ENCODE measurements at places on chromosomes 1 and 21. TPM values are rescaled to one million over a fixed set of nuclear protein-coding genes. Genes with fewer than 3 reads are reported as not detected.

The DNAJC8 gene
- total RNA-seq = 91.5 TPM

The NBPF12 gene
- total RNA-seq = 5.8 TPM

The CFH gene
- 0.63 TPM for total RNA-seq

The TMEM269 gene
- 0.24 TPM for total RNA-seq

The C21orf58 gene
- total RNA-seq = 3.7 TPM

The CRYAA gene
- total RNA-seq = not detected

The TSPEAR gene
- total RNA-seq = not detected

The JUN gene
- 27.3 TPM for total RNA-seq

The CHI3L2 gene
- total RNA-seq = 2.3 TPM

- no peak for DNase-seq
These were observed 1165.1 kb upstream of the ADGRL4 start for GRCh38 chr1:80171631-80172030.

DNA sequence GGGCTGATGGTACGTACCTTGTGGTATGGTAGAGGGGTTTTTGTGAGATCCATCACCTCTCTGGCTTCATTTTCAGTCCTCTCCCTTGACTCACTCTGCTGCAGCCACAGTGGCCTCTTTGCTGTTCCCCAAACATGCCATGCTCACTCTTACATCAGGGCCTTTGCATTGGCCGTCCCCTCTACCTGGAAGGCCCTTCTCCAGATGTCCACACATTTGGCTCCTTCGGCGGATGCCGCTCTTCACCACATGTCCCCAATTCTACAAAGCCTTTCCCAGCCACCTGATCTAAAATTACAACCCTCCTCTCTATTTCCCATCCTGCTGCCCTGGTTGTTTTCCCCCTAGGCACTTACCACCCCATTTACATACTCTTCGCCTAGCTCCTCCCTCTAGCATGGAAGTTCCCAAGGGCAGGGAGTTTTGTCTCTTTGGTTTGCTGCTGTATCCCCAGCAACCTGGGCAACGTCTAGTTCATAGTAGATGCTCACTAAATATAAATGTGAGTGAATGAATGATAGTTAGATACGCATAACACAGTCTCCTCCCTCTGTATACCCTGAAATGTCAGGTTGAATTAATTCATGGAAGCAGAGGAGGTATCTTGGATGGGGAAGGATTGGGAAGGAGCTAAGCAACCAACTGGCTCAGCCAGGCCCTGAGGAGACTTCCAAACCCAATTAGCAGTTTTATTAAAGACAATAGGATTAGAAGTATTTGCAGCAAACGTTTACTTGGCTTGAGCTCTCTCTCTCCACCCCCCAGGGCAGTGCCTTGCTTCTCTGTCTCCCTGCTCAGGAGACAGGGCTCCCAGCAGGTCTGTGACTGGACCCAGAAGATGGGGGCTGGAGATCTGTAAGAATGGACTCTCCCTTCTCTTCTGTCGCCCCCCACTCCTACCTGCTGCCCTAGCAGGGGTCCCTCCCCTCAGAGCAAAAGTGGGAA, 264.2 kb downstream of the GRIK3 start:
- no peak for DNase-seq

- no peak for DNase-seq
These were observed 27.5 kb upstream of the GPR88 start for GRCh38 chr1:100510451-100510850.

- DNase-seq = no peak
These were observed 65.1 kb downstream of the GADD45A start for GRCh38 chr1:67749844-67750690.

DNA sequence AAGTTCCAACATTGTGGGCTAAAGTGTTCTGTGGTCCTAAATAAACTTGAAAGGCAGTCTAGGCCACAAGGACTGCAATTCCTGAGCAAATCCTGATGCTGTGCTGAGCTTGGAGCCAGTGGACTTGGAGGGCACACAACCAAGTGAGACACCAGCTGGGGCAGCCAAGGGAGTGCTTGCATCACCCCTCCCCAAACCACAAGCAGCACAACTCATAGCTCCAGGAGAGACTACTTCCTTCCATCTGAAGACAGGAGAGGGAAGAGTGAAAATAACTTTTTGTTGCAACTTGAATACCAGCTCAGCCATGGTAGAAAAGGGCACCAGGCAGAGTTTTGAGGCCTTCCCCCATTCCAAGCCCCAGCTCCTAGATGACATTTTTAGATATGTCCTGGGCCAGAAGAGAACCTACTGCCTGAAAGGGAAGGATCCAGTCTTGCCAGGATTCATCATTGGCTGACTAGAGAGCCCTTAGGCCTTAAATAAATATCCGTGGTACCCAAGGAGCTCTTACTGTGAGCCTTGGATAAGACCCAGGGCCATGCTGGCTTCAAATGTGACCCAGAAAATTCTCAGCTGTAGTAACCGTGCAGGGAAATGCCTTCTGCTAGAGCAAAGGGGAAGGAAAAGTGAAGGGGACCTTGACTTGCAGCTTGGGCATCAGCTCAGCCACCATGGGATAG, 35.4 kb upstream of the LRRC8B start:
- no peak for DNase-seq

GRCh38 chr1:1947493-1947892, 28.4 kb upstream of the TMEM52 start:
- no peak for DNase-seq

DNA sequence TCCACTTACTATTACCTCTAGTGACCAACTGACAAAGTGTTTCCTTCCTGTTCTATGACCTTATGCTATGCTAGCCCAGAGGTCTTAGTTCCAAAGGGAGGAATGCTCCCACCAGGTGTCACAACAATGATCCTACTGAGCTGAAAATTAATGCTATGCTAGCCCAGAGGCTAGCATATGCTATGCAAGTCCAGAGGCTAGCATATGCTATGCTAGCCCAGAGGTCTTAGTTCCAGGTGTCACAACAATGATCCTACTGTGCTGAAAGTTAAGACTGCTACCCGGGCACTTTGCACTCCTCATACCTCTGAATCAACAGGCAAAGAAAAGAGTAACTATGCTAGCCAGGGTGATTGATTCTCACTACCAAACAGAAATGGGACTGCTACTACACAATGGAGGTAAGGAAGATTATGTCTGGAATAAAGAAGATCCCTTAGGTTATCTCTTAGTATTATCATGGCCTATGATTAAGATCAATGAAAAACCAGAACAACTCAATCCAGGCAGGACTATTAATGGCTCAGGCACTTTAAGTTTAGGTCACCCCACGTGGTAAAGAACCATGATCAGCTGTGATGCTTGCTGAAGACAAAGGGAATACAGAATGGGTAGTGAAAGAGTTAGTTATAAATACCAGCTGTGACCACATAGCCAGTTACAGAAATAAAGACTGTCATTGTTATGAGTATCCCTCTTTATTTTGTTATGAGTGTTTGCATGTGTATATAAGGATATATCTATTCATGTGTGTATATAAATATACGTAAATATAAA, 114.1 kb downstream of the CSMD2 start:
- DNase-seq = no peak

GRCh38 chr1:71823708-71824305, 458.5 kb downstream of the NEGR1 start:
- DNase-seq = no peak

GRCh38 chr1:229563701-229564100, 5.2 kb upstream of the ABCB10 start:
- no peak for DNase-seq

- DNase-seq = no peak
These were observed 2.2 kb upstream of the TOR1AIP2 start for GRCh38 chr1:179879797-179880196.

- DNase-seq = no peak
These were observed 477.5 kb downstream of the NUF2 start for GRCh38 chr1:163799190-163799805.

- DNase-seq = no peak
These were observed 25.6 kb upstream of the VAV3 start for GRCh38 chr1:107990606-107991005.

DNA sequence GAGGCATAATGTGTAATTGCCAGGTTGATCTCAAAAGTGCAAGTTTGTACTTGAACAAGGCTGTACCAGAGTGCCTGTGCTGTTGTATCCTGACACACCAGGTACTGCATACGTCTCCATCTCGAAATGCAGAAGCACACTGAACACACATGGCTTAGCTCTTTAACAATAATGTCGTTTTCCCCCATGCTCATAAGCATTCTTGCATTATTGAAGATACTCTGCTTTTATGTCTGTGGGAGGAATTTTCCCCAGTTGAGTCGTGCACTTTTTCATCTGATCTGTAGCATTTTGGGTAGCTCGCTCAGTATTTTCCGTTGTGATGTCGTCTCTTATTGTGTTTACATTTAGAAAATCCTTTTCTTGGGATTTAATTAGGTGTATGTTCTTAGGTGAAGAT, 98.7 kb downstream of the PCBP3 start:
- no peak for DNase-seq

- no peak for DNase-seq
These were observed 589 bp downstream of the ZNF684 start for GRCh38 chr1:40532062-40532389.

DNA sequence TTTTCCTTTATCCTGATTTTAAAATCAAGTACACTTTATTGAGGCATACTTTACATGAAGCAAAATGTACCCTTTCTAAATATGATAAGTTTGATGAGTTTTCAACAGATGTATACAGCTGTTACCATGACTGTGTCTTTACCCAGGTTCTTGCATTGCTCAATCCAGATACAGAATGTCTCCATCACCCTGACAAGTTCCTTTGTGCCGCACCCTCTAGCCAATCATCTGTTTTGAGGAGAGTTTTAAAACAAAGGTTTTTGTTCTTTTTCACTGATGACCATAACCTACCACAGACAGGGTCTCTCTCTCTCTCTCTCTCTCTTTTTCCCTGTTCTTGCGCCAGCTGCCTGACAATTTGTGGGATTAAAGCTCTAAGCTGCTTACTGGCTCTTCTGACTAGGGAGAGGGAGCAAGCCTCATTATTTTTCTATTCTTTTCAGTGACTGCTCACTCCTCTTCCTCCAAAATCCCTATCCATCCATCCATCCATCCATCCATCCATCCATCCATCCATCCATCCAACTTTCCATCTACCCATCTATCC, 1.2 kb upstream of the KCNE1 start:
- no peak for DNase-seq

DNA sequence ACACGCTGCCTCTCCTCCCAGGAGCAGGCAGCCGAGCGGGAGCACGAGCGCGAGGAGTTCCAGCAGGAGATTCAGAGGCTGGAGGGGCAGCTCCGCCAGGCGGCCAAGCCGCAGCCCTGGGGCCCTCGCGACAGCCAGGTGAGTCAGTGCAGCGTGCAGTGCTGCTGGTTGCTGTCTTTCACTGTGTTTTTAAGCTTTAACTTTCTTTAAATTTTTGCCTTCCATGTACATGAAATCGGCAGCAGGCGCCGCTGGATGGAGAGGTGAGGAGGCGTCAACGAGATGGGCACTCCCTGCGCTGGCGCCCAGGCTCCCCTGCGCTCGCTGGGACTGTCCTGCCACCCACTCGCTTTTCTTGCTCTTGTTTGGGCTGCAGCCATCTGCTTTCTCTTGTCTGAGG, 60.7 kb upstream of the DIP2A start:
- DNase-seq = no peak

DNA sequence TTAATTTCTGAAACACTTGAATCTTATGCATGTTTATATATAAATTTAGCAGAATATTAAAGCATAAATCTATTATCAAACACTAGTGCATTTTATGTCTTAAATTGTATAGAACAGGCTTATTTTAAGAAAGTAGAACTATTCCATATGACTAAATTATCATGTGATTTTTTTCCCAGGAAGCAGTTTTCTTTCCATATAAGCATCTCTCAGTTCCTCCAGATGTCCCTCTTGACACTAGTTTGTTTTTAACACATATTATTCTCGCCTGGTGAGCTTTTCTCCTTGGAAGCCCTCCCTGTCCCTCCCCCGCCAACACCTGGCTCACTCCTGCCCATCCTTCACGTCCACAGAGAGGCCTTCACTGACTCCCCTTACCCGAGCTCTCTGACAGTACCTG, 48.3 kb upstream of the BCAR3 start:
- no peak for DNase-seq

DNA sequence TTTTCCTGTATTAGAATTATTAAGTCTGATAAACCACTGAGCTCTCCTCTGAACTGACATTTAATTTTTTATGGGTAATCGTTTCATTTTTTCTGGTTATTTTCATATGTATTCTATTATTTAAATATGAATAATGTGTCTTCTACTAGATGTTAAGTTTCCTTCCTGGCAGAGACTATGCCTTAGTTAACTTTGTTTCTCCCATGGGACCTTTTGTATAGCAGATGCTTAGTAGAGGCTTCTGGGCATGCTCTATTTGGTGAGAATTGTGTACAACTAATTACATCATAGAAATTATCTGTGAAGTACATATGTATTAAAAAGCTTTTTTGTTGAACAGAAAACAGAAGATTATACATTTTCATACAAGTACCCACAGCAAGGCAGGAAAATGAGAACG, 23.4 kb downstream of the CTBS start:
- DNase-seq = no peak

GRCh38 chr1:80918380-80918779, 882.4 kb upstream of the ADGRL2 start:
- DNase-seq = no peak

DNA sequence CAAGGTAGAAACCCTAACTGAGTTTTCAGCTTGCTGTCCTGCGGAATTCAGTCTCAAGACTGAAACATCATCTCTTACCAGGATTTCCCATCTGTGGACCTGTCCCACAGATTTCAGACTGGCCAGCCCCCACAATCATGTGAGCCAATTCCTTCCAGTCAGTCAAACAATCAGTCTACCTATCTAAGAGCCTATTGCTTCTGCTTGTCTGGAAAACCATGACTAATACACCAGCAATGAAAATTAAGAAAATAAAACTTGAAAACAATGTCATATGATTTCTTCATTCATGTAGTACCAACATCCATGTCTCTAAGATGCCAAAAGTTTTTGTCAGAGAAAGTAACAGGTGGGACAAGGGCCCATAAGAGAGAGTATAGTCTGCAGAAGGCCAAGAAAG, 57.6 kb upstream of the CRB1 start:
- DNase-seq = no peak

- no peak for DNase-seq
These were observed 28.0 kb downstream of the RASAL2 start for GRCh38 chr1:178121883-178122282.

- no peak for DNase-seq
These were observed 18.2 kb downstream of the CENPF start for GRCh38 chr1:214621236-214621635.

DNA sequence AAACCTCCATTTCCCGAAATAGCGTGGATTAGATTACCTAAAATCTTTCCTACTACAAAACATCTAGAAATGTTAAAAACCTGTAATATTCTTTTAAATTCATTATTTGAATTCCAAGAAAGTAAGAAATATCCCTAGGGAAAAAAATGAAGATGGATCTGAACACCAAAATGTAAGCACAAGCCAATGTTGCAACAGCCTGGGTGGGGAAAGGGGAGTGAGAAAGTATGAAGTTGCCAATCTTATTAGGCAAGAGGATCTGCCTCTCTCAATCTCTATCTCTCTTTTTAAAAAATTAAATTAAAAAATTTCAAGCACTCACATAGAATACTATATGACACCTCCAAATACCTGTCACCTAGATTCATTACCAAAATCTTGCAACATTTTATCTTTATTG, 74.9 kb upstream of the IRF2BP2 start:
- DNase-seq = no peak

All from activated T-cell treated with anti-CD3 and anti-CD28 coated beads, Interleukin-2, amount 50 U/mL, for 4 hours (primary cell).